ENCODE measurements at places on chromosomes 12 and 14. TPM values are rescaled to one million over a fixed set of nuclear protein-coding genes. Genes with fewer than 3 reads are reported as not detected.

The KRT71 gene
- not detected for total RNA-seq

- no peaks in the 10 kb centered on the region for H3K27me3 ChIP-seq
- no peak for DNase-seq
- H3K4me3 ChIP-seq: no peak overlapping the region
- no peaks in the 10 kb centered on the region for H3K4me1 ChIP-seq
Observed at GRCh38 chr12:9634969-9635754, 27.4 kb upstream of the KLRB1 start.

The PRH2 gene
- not detected for total RNA-seq

DNA sequence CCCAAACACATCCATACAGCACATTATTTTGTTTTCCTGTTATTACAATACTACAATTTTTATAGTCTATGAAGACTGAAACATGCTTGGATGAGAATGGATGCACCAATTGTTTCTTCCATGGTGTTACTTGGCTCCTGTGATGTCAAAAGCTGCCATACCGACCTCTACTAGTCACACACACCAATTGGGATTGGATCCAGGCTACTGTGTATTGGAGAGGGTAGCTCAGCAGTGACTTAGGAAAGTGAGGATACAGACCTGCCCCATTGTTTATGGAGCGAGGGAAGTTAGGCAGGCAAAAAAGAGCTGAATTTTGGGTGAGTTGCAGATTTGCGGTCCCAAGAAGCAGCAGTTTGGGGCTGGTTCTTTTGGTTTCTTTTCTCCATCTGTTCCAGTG, 30.8 kb upstream of the AKAP6 start:
- H3K4me3 ChIP-seq: no peak overlapping the region
- H3K27ac ChIP-seq: no peak overlapping the region
- H3K27me3 ChIP-seq: no peaks in the 10 kb centered on the region
- DNase-seq: no peak
- H3K4me1 ChIP-seq: no peaks in the 10 kb centered on the region

The AP1G2 gene
- total RNA-seq: 36.9 TPM
